ENCODE measurements at places on chromosomes 16 and 17.

GRCh38 chr17:8109661-8110455 lies 8.5 kb downstream of the ALOXE3 start:
- peak; percentile 91 for DNase-seq

GRCh38 chr17:29292071-29292991 lies 1.6 kb downstream of the NUFIP2 start:
- DNase-seq: peak; percentile 44

DNA sequence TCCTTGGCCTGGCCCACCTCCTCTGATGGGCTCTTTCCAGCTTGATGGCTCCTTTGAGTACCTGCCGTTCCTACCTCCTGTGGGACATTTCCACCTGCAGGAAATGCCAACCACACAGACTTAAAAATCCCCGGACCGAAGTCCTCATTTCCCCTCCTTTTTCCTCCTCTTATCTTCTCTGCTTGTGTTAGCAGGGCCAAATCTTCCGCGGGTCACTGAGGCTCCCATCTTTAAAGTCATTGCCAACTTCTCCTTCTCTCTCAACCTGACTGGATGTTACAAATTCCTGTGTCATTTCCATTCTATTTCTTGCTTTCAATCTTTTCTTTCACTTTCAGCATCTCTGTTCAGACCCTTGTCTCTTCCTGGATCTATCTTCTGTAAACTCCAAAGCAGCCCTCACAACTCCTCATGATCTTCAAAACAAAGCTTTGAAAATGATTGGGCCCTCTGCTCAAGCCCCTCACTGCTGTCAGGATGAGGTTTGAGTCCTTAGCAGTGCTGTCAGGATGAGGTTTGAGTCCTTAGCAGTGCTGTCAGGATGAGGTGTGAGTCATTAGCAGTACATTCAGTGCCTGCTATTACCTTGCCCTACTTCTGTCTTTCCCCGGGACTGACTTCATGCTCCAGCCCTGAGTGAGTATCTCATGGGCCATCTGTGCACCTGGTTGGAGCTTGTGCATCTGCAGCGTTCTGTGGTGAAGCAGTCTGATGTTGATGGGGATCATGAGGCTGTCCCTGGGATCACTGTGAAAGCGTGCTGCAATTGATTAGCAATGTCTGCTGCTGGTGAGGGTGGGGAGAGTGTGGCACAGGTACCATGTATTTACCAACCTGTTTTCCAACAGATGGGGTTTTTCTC lies 100.1 kb downstream of the IRF8 start:
- DNase-seq: no peak

DNA sequence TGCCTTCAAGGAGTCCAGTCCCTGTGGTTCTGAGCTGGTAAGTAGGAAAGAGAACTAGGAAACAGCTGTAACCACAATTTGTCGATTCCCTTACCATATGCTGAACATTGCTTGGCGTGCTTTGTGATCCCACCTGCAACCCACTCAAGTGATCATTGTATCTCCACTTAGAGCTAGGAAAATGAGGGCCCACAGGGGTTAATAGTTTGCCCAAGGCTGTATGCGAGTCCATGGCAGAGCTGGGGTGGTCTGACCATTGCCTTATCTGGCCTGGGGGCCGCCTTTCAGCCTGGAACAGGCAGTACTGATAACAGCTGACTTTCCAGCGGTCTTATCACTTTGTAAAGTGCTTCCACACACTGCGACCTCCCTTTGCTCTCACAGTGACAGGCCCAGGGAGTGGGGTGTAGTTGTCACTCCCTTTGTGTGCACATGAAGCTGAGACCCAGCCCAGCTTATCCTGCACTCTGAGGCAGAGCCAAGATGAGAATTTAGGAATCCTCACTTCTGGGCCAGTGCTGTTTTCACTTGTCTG lies 9.8 kb downstream of the MYL4 start:
- DNase-seq: no peak

GRCh38 chr17:82838386-82839063 lies 1.3 kb downstream of the ZNF750 start:
- no peak for DNase-seq

GRCh38 chr16:68346892-68347480 lies 36.2 kb downstream of the PRMT7 start:
- no peak for DNase-seq

- DNase-seq: no peak
These were observed 12.1 kb upstream of the RIPOR1 start for GRCh38 chr16:67516296-67517154.

DNA sequence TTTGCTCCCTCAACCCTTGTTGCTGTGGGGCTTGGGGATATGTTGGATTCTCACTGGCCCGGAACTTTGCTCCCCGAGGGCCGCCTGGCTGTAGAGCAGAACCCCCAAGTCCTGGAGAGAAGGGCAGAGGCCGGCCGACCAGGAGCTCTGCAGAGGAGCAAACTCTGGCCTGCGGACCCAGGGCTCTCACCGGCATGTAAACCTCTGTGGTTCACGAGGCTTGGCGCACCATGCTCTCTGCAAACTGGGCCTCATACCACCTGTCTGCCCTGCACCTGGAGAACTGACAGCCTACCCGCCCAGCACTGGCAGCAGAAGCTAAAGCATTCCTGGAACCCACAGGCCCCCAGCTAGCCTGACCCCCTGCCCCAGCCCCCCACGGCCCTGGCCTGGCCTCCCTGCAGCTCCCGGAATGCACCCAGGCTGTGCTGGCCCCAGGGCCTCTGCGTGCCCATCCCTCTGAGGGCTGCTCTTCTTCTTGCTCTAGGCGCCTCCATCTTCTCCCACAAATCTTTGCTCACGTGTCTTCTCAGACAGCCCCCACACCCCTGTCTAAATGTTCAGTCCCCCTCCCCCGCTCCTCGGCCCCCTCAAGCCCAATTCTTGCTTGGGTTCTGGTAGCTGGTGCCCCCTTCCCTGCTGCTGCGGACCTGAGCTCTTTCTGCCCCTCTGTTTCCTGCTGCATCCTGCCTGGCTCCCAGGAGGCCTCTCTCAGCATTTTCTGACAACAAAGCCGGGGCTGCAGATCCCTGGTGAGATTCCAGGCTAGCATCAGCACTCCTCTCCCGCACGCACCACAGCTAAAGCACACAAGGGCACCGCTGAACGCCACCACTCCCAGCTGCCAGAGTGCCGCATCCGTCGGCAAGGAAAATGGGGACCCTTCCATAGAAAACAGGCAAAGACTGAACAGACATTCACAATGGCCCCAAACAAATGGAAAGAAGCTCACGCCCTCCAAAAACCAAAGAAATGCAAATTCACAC lies 23.3 kb downstream of the ACTG1 start:
- no peak for DNase-seq

- no peak for DNase-seq
These were observed 24.7 kb upstream of the KIFC3 start for GRCh38 chr16:57826706-57827625.

DNA sequence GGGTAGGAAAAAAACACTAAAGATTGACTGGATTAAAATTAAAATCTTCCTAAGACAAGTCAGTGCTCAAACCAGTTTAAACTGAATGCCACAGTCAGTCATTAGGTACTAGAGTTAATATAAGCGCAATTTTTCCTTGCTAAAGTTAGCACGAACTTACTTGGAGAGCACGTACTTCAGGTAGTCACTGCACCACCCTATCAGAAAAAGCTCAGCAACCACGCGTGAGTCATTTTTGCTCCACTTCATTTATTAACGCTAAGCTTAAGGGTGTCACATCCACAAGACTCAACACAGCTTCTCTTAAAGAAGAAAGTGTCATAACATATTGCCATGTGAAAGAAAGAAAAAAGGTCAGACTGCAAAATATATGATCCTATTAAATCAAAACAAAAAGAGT lies 53.1 kb downstream of the TEX2 start:
- DNase-seq: no peak

DNA sequence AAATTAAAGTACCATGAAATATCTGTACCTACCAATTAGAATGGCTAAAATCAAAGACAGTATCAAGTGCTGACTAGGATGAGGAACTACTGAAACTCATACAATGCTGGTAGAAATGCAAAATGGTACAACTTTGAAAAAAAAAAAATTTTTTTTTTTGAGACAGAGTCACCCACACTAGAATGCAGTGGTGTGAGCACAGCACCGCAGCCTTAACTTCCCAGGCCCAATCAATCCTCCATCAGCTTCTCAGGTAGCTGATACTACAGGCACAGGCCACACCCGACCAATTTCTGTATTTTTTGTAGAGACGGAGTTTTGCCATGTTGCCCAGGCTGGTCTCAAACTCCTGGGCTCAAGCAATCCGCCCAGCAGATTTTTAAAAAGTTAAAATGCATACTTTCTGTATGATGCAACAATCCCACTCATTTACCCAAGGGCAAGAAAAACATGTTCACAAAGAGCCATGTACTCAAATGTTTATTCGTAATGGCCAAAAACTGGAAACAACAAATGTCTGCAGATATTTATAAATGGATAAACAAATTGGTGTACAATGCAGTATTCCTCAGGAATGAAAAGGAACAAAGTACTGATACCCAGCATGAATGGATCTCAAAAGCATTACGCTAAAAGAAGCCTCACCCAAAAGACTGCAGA lies 8.7 kb downstream of the SMURF2 start:
- no peak for DNase-seq

DNA sequence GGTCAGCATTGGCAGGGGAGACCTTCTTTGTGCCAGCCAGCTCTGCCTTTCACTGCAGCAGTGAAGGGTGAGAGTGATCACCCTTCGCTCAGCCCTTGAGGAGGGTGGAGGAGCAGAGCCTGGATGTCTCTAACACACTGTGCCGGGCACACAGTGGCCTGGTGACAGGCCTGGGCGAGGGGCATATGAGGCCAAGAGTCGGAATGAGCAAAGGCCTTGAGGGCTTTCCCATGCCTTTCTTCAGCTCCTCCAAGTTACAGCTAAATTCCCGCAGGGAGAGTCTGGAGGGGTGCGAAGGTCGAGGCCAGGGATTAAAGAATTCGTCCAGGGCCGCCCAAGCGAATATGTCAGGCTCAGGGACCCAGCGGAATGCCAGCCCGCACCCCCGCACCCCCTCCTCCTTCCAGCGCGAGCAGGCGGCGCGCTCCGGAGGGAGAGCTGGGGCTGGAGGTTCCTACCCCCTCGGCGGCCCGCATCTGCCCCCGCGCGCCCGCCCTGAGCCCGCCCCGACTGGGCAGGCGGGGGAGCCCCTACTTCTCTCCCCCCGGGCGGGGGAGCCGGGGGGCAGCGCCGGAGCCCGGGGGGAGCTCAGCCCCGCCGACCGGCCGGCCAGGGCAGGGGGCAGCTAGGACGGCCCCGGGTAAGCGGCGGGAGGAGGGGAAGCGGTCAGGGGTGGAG lies at the start of gene RASL10B:
TSS of gene RASL10B (plus strand) at position 401 of the 678 bp plus-strand sequence. CDS start 3,546 bp downstream, outside the sequence.
- DNase-seq: peak; percentile 29

GRCh38 chr17:73976147-73976546 lies 227.3 kb upstream of the RPL38 start:
- DNase-seq: no peak

- no peak for DNase-seq
These were observed 25.2 kb downstream of the B4GALNT2 start for GRCh38 chr17:49157784-49158183.

GRCh38 chr16:8762254-8762653 lies 35.2 kb downstream of the TMEM186 start:
- no peak for DNase-seq

DNA sequence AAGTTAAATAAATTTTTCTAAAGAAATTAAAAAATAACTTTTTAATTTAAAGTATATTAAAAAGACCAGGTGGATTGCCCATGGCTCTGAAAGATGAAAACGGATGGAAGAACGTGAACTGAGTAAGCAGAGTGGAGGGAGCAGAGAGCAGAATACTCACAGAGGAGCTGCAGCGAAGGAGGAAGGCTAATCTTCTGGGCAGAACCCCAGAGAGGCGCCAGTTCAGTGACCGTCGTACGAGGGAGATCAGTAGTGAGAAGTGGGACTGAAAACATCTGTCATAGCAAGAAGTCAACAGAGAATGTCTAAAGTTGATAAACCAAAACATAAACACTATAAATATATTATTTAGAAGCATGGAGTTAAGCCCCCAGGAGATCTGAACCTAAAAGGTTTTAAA lies 34.9 kb downstream of the UBE2G1 start:
- no peak for DNase-seq

GRCh38 chr17:36608280-36608679 lies 6.9 kb downstream of the MRM1 start:
- DNase-seq: no peak

GRCh38 chr16:17470908-17471718 lies at the start of gene XYLT1:
XYLT1 (minus strand) TSS chr16:17470960; CDS start chr16:17470796, 164 bp downstream.
- DNase-seq: peak; percentile 49

DNA sequence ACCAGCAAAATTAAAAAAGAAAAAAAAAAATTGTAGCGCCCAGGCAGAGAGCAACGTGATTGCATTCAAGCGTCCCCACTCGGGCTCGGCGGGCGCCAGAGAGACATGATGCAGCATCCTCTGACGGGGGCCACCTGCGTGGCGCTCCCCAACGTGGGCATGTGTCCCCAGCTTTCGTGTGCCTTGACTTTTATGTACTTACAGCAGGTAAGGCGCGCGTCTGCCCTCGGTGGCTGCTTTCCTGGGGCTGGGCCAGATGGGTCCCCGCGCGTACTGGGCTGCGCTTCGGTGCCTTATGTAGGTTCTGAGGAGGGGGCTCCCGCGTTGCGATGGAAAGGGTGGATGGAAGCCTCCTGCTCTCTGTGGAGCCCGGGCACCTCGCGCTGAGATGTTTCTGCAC lies 28.4 kb upstream of the RBFOX1 start:
- DNase-seq: no peak

- DNase-seq: no peak
These were observed 3.2 kb downstream of the NFATC3 start for GRCh38 chr16:68088130-68088972.

- no peak for DNase-seq
These were observed 2.4 kb downstream of the MBTD1 start for GRCh38 chr17:51257150-51258081.

DNA sequence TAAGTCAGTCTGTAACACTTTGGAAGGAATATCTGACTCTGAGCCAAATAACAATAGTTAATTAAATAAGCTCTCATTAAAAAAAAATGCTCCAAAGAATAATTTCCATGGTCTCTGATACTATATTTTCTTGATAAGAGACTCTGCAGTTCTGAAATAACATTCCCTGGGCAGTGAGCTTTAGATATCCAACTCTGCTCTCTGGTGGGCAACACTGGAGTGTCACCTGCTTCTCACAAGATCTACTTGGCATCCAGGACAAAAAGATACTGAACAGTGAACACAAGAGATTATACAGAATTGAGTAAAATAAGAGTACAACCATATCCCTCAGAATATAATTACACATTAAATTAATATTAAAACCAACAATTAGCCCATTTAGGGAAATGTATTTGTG lies 13.7 kb downstream of the BLMH start:
- no peak for DNase-seq

GRCh38 chr16:21600031-21600773 lies 825 bp downstream of the METTL9 start:
- no peak for DNase-seq

- no peak for DNase-seq
These were observed 42.6 kb upstream of the CLEC18B start for GRCh38 chr16:74463888-74464287.

GRCh38 chr16:20904507-20905081 lies 4.0 kb downstream of the LYRM1 start:
- DNase-seq: no peak

- DNase-seq: no peak
These were observed 110.6 kb downstream of the METRNL start for GRCh38 chr17:83190004-83190385.

All from stimulated activated naive CD4-positive, alpha-beta T cell (primary cell).